H4 (cell line): ENCODE measurements at places on chromosomes 16 and 17. TPM values are rescaled to one million over a fixed set of nuclear protein-coding genes. Genes with fewer than 3 reads are reported as not detected.

DNA sequence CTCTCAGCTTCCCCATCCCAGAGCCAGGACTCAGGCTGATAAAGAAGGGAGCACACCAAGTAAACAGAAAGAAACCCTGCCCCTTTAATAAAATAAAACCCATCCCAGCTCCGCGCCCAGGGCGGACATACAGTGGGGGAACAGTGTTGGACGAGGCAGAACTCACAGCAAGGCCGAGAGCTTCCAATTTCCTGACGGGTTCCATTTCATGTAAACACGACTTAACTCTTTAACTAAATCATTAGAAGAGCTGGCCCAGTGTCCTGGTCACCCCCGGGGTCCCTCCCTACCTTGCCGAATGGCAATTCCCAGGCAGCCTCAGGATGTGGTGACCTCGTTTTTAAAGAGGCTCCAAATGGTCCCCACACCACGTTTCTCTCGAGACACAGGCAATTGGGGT lies 340.7 kb downstream of the FOXL1 start:
- DNase-seq, result no peak

GRCh38 chr16:3654249-3654991 lies at the start of gene DNASE1:
TSS of gene DNASE1 (plus strand) at chr16:3654691. CDS start at chr16:3655374, 683 bp downstream.
- DNase-seq, result peak; percentile 65

GRCh38 chr16:56965149-56966092 lies 3.7 kb downstream of the CETP start:
- DNase-seq, result no peak

DNA sequence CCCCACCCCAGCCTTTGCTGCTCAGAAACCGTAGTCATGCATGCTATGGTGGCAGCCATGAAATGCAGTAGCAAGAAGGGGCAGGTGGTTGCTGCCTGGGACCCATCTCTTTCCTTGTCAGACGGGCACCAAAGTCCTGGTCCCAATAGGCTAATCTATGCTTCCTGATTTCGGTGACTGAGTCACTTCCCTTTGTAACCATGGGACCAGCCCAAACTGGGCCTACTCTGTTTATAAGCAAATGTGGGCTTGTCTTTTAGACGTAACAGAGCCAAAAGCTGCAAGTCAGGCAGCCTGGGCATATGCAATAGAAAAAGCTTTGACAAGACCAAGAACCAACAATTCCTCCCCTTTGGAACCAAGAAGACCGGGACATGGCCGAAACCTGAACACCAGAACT lies 99.1 kb upstream of the RBBP6 start:
- DNase-seq, result peak; percentile 6

GRCh38 chr17:18248300-18248731 lies 10.2 kb downstream of the FLII start:
- peak; percentile 63 for DNase-seq

- DNase-seq, result no peak
Measured at GRCh38 chr16:47886139-47886538, 269.7 kb downstream of the ABCC12 start.

DNA sequence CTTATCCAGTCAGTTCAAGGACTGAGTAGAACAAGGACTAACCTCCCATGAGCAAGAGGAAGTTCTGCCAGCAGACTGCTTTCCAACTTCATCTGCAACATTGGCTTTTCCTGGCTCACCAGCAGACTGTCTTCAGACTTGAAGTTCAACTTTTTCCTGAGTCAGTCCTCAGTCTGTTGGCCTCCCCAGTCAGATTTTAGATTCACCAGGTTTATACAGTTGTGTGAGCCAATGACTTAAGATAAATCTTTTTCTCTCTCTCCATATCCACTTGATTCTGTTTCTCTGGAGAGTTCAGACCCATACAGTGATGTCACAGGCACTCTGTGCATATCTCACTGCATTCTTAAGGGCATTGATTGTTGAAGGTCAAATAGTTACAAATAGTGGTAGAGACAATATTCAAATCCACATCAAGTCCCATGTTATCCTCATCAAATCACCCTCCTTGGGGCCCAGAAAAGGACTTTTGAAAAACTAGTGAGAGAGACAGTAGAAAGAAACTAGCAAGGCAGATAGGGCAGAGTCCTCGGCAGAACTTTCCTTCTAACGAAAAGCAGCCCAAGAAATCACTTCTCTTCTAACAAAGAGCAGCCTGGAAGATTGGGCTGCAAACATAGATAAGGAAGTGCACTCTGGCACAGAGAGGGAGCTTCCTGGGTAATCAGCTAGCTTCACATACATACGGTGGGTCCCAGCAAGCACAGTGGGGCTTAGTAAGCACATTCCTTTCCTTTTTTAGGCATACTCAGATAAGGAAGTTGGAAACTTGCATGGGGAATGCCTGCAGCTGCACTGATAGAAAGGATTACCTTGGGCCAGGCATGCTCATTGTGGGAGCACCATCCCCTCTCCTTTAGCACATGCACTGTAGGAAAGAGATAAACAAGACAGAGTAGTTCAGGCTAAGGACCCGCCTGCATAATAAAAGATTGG lies 132.3 kb upstream of the FAM20A start:
- DNase-seq, result no peak

DNA sequence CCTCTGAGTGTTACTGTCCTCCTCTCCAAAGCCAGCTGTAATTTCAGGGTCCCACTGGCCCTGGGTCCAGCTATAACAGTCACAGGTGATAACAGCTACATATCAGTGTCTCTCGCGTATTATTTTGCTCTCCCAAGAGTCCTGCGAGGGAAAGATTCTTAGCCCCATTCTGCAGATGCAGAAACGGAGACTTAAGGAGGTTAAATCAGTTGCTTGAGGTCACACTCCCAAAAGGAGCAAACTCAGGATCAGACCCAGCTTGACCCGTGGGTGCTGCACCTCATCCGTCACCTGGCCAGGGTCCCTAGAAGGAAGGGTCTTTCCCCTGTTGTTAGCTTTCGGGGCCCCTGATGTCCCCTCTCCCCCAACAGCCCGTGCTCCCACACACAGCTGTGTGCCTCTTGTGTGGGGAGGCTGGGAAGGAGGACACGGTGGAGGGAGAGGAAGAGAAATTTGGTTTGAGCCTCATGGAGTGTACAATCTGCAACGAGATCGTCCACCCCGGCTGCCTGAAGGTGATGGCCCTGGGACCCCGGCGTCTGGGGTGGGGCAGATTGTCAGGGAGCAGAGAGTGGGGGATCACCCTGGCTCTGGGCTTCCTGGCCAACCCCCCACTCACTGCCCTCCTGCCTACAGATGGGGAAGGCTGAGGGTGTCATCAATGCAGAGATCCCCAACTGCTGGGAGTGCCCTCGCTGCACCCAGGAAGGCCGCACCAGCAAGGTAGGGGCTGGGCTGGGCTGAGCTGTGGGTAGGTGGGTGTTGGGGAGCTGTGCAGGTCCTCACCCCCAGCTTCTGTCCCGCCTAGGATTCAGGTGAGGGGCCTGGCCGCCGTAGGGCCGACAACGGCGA lies 3.8 kb downstream of the FBXL19 start:
- no peak for DNase-seq

GRCh38 chr16:73515616-73516015 lies 467.7 kb upstream of the ZFHX3 start:
- no peak for DNase-seq

DNA sequence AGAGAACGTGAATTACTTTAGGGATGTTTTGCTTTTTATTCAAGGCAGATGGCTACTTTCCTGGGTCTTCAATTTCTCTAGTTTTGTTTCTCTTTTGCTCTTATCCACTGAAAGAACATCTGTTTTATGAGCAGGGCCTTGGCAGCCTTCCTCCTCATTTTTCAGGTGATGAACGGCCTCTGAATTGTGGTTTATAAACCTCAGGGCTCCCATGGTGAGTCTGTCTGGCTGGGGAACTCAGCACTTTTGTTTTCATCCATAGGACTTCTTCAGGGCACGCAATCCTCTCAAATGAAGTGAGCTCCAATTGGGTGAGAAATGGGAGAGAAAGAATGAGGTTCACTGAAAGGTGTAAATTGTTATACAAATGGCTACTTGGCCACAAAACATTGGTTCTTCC lies 186.4 kb upstream of the ERCC4 start:
- DNase-seq, result peak; percentile 37

DNA sequence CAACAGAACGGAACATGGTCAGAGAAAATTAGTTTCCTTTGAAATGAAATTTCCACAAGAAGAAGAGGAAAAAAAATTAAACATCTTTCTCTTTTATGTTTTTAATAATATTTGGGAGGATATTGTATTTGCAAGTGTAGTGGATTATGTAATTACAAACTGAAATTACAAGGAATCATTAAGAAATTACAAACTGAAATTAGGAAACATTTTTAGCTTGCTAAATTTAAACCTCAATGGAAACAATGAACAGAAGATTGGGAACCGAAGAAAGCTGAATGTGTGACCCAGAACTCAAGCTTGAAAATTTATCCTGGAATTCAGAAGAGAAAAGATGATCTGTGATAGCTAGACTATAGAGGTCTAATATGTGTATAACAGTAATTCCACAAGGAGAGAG lies 4.4 kb upstream of the PIK3R5 start:
- DNase-seq, result no peak

- no peak for DNase-seq
Measured at GRCh38 chr17:75417054-75417580, 11.6 kb upstream of the GRB2 start.

DNA sequence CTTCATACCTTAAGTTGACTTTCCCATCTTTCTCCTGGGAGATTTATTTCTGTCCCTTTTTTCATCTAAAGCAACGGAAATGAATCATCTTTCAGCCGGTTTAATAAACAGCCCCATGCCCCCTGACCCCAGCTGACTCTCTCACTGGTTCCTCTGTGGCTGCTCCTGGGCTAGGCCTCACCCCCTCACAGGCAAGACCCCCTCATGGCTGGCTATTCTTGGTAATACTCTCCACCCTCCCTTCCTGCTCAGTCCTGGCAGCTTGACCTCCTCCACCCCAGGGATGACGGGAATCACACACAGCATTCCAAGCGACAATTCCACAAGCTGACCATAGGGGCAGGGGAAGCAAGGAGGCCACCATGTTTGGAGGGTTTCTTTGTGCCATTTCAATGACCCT lies 1.5 kb upstream of the ADAP2 start:
- DNase-seq, result no peak

DNA sequence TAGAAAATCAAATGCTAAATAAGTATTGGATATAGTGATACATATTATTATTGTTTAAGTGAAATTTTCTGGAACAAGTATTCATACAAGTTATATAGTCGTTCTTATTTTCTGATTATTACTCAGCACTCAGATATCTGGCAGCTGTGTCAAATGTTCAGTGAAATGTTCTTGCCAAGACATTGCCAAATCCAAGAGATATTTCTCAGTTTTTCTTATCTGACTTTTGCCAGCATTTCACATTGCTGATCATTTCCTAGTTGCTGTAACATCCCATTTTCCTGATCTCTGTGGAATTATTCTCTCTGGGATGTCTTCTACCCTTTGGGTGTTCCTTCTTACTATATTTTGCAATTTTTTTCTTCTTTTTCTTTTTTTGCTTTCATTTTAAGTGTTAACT lies 262.3 kb downstream of the KIF2B start:
- DNase-seq, result no peak

DNA sequence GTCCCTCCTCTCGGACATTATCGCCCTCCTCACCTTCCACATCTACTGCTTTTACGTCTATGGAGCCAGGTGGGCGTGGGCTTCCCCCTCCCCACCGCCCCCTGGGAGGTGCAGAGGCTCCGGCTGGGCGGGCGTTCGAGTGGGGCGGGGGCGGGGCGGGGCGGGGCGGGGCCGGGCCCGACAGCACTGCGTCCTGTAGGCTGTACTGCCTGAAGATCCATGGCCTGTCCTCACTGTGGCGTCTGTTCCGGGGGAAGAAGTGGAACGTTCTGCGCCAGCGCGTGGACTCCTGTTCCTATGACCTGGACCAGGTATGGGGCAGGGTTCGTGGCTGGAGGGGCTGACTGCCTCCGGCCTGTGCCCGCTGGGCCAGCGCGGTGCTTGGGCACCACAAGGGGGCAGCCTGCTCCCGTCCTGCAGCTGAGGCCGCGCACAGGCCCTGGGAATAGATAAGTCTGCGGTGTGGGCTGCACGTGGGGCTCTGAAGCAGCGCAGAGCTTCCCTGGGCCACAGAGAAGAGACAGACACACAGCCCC lies 9.2 kb downstream of the PIGQ start:
- DNase-seq, result no peak

NTN1 gene
- total RNA-seq, result 0.88 and 2.0 TPM in 2 replicates

NPIPA8 gene
- 0.64 and 2.1 TPM in 2 replicates for total RNA-seq

CACNG3 gene
- total RNA-seq, result not detected in 2 replicates

CCL8 gene
- total RNA-seq, result not detected in 2 replicates

CBFA2T3 gene
- not detected in 2 replicates for total RNA-seq

CTNS gene
- total RNA-seq, result 12.6 and 22.6 TPM in 2 replicates

ADAMTS18 gene
- total RNA-seq, result 0.10 and 0.21 TPM in 2 replicates

ZSCAN10 gene
- total RNA-seq, result not detected in 2 replicates
